ENCODE measurements at places on chromosomes 6 and 20. TPM values are rescaled to one million over a fixed set of nuclear protein-coding genes. Genes with fewer than 3 reads are reported as not detected.

Gene IP6K3
- total RNA-seq: 2.3 TPM

Gene HLA-DMB
- not detected for total RNA-seq

Gene SPEF1
- total RNA-seq: not detected

Gene TMEM239
- not detected for total RNA-seq

Gene TRAPPC3L
- not detected for total RNA-seq

Gene CNBD2
- total RNA-seq: 2.5 TPM

Gene PRR18
- not detected for total RNA-seq

Gene GFOD1
- total RNA-seq: 24.2 TPM

Gene HLA-DQB1
- total RNA-seq: not detected

Gene RSPO4
- not detected for total RNA-seq

Gene FNDC11
- 0.12 TPM for total RNA-seq

Gene DSP
- total RNA-seq: 1.6 TPM

Gene CDH26
- total RNA-seq: not detected

Gene PM20D2
- total RNA-seq: 3.8 TPM

Gene RIPK1
- 10.6 TPM for total RNA-seq

Gene ECT2L
- not detected for total RNA-seq

Measured in pericardium fibroblast (primary cell).